ENCODE measurements at places on chromosomes 12 and 14. TPM values are rescaled to one million over a fixed set of nuclear protein-coding genes. Genes with fewer than 3 reads are reported as not detected.

GPR84 gene
- 0.23 TPM for total RNA-seq

CCDC177 gene
- 5.3 TPM for total RNA-seq

EML1 gene
- total RNA-seq = 38.5 TPM

ANKRD33 gene
- not detected for total RNA-seq

CLEC7A gene
- 2.1 TPM for total RNA-seq

ATXN2 gene
- total RNA-seq = 99.4 TPM

Measured in diencephalon (tissue), 1 donor.